D721Med (cell line): ENCODE measurements at places on chromosomes 4 and X.

DNA sequence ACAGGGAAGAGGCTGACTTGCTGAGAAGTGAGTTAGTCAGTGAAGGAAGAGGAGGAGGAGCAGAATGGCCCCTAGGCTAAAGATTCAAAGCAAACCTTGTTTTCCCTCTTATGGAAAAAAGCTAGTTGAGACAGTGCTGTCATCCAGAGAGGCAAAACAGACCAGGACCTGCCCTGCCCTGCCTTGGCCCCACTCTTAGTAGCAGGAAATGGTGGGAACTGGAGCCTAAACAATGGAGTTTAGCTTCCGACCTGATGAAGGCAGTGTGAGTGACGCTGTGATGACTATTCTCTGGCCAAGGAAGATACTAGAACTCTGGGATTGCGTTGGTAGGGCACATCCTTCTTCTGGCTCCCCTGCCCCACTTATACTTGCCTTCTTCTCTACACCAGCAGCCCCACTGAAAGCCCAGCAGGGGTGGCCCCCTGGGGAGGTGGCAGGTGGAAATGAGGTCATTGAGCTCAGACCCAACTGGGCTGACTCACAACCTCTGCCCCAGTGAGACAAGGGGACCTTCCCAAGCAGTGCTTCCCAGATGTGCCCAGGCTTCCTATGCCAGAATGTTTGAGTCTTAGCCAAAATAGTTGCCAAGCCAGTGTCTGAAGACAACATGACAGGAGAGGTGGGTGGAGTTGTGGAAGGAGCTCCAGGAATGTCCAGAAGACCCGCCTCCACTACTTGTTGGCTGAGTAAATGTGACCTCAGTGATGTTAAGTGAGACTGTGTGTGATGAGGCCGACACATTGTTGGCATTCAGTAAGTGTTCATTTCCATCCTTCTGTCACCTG lies 38.8 kb downstream of the MSN start:
- DNase-seq, result no peak

GRCh38 chr4:40170588-40170987 lies 26.2 kb upstream of the RHOH start:
- no peak for DNase-seq

GRCh38 chr4:143358923-143359643 lies 22.4 kb downstream of the GAB1 start:
- DNase-seq, result no peak

DNA sequence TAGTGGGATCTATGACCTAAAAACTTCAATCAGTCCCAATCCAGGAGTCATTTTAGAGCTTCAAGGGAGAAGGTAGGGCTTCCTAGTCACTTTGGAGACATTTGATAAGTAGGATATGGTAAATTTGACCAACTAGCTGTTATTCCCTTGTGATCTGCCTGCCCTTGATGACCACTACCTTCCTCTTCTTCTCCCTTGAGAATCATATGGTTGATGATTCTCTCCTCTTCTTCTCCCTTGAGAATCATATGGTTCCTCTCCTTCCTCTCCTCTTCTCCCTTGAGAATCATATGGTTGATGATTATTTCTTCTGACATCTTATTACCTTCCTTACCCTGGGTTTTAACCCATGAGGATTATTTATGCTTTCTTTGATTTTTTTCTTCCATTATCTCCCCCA lies 482.6 kb upstream of the TENM3 start:
- no peak for DNase-seq

GRCh38 chrX:131792789-131793462 lies 230.2 kb upstream of the STK26 start:
- DNase-seq, result no peak

DNA sequence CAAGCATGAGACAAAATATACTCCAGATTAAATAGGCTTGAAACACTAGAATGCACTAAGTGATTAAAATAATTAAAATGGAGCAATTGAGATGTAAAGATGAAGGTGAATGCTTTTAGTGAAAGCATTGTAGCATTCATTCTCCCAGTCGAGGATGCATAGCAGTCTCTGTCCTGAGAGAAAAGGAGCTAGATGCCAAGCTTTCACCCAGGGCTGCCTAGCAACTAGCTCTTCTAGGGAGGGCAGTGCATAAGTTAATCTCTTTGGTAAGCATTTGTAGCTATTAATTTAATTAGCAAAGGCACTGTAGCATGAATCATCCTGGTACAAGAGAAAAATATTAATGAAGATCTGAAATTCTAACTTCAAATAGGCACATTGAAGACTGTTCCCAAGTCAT lies 1014.8 kb downstream of the C4orf33 start:
- DNase-seq, result no peak

GRCh38 chrX:40265936-40266335 lies 168.2 kb upstream of the BCOR start:
- no peak for DNase-seq

DNA sequence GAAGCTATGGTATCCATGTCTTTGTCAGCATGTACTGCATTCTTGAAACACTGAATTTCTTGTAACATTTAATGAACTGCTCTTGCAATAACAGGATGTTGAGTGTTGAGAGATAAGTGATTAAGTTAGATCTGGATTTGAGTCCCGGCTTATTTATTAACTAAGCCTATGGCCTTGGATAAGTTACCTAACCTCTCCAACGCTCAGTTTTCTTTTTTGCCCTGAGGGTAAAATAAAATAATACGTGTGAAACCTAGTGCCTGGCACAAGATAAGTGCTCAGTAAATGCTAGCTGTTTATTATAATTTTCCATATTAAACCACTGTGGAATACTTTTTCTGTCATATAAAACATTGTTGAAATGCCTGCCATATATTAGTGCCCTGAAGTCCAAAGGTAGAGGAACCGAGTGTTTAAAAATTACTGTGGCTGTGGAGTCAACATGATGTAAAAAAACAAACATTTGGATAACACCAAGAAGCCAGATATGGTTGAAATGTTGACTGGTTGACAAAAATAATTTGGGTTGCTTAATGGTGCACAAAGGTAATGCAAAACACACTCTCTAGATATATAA lies 58.6 kb upstream of the ALB start:
- DNase-seq, result no peak
